ENCODE measurements at places on chromosomes 6 and 20.

DNA sequence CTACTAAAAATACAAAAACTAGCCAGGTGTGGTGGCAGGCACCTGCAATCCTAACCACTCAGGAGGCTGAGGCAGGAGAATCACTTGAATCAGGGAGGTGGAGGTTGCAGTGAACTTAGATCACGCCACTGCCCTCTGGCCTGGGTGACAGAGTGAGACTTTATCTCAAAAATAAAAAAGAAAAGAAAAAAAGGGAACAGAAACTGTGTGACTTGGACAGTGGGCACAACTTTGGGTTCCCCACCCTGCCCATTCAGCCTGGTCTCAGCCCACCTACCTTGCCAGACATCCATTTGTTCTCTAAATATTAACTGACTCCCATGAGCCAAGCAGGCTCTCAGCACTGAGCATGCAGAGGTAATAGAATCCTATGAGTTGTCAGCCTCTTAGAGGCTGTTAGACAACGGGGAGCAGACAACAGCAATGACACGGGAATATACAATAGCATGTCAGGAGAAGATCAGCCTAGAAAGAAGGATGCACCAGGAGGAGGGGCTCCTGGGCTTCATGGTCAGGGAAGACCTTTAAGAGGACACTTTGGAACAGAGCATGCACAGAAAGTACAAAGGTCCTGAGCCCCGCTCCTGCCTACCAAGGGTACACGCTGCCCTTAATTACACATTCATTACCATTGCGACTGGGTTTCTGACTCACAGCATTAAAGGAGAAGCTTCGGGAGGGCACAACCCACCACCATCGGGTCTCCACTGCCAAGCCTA, 20.0 kb downstream of the FAM209B start:
- DNase-seq = no peak

GRCh38 chr6:85096976-85097375, 332.6 kb upstream of the TBX18 start:
- DNase-seq = no peak

GRCh38 chr6:170291271-170292110, 613 bp upstream of the DLL1 start:
- peak; percentile 69 for DNase-seq

- no peak for DNase-seq
Observed at GRCh38 chr6:119261944-119262284, 87.6 kb downstream of the MAN1A1 start.

DNA sequence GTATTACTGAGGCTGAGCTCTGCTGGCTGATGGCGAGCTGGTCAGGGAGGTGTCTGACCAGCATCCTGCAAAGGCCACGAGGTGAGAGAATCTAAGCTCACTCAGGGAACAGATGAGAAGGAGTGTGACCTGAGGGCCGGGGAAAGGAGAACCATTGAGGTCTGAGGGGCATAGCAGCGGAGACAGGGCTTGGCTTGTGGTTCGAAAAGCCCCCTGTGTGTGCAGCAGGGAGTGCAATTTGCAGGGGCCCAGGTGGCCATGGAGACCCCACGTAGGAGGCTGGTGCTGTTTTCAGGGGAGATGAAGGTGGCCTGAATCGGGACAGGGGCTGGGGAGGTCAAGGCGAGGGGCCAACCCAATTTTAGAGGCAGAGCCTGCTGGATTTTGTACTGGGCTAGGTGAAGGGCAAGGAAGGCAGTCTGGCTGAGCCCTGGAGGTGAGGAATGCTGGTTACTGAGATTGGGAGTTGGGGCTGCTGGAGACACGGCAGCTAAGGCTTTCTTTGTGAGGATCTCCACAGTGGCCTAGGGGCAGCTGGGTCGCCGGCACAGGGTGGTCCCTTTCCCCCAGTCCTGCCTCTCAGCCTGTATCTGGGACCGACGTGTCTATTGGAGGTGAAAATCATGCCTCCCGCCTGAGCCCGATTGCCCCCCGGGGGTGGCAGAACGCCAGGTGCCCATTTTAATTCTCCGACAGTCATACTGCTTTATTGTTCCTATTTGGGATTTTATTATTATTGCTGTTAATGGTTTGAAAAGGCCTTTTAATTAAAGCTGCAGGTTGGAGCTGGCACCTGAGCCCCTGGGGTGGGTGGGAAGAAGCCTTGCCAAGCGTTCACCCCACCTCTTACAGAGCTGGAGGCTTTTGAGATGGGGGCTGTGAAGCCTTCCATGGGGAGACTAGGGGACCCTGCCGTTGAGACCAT, 28.4 kb downstream of the DLGAP4 start:
- DNase-seq = no peak

DNA sequence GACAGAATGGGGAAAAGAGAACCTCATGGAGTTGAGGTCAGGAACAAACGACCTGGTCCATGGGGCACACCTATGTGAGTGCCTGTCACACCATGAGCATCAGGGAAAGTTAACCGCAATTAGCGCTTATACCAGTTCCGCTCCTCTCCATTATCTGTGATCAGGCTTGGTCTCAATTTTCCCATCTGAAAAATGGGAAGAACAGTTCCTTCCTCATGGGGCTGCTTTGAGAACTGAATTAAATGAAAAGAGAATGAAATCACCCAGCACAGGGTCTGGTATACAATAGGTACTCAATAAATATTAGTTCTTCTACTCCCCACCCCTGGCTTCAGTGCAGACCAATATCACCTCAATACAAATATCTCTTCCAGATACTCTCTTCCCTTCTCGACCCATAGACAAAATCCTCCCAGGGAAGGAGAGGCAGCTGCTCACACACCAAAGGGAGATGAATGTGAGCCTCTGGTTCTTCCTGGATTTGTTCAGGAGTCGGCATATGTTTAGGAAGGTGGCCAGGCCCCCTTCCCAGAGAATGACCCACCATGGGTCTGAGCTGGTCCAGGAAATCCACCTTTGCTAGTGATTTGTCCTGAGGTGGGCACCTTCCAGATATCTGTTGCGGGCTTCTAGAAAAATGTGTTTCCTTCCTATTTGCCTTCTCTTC, 2.4 kb upstream of the PTGIS start:
- no peak for DNase-seq

Measured in activated naive CD8-positive, alpha-beta T cell treated with anti-CD3 and anti-CD28 coated beads, Interleukin-2, amount 10 ng/mL, durations not matched to agents 7 days and 5 days (primary cell).